Posterior vena cava (tissue), 2 donors: ENCODE measurements at places on chromosomes 3 and 15. TPM values are rescaled to one million over a fixed set of nuclear protein-coding genes. Genes with fewer than 3 reads are reported as not detected.

The TSEN2 gene
- total RNA-seq: 13.8 TPM

The XCR1 gene
- 0.14 TPM for total RNA-seq

The EFHB gene
- total RNA-seq: 1.1 TPM

The LAMB2 gene
- 503 TPM for total RNA-seq

The TIGIT gene
- 0.60 TPM for total RNA-seq

The ALPK3 gene
- 27.3 TPM for total RNA-seq

The RAD18 gene
- 8.5 TPM for total RNA-seq

The PFKFB4 gene
- 2.0 TPM for total RNA-seq

The PDCD10 gene
- total RNA-seq: 62.0 TPM

The ARNT2 gene
- 10.1 TPM for total RNA-seq

The BFSP2 gene
- total RNA-seq: not detected

The PRSS50 gene
- not detected for total RNA-seq

The EIF5A2 gene
- total RNA-seq: 21.1 TPM

The IREB2 gene
- 43.1 TPM for total RNA-seq

The STARD9 gene
- total RNA-seq: 20.8 TPM
